Activated T-helper 9 cell treated with anti-CD3 and anti-CD28 coated beads, Interleukin-2, amount 50 U/mL, for 16 hours (primary cell): ENCODE measurements at places on chromosomes 4 and X.

DNA sequence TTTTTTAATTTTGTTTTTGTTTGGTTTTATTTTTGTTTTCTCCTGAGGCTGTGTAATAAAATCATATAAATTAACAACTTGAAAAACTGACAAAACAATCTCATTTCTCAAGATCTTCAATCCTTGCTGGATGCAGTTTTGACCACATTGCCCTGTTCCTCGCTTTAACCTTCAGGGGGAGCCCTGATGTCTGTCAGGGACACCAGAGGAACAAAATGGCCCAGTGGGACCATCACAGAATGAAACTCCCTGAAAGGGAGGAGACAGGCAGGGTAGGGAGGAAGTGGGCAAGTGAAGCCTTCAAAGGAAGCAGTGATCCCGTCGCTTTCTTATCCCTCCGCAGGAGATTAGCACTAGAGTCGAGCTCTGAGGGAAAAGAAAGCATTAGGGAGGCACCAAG is 274.9 kb upstream of the LDB2 start:
- DNase-seq, result no peak

- DNase-seq, result no peak
These were observed 94.5 kb downstream of the CASK start for GRCh38 chrX:41828826-41829225.

GRCh38 chr4:175951794-175952193 is 113.8 kb upstream of the WDR17 start:
- no peak for DNase-seq

- no peak for DNase-seq
These were observed 242.4 kb downstream of the BMPR1B start for GRCh38 chr4:95000076-95000648.

DNA sequence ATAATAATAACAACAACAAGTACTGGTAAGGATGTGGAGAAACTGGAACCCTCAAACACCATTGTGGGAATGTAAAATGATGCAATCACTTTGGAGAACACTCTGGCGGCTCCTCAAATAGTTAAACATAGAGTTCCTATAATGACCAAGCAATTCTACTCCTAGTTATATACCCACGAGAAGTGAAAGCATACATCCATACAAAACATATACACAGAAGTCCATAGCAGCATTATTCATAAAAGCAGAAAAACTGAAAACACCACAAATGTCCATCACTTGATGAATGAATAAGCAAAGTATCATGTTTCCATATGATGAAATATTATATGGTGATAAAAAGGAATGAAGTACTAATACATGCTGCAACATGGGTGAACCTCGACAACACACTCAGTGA is 116.7 kb downstream of the AMELX start:
- no peak for DNase-seq

DNA sequence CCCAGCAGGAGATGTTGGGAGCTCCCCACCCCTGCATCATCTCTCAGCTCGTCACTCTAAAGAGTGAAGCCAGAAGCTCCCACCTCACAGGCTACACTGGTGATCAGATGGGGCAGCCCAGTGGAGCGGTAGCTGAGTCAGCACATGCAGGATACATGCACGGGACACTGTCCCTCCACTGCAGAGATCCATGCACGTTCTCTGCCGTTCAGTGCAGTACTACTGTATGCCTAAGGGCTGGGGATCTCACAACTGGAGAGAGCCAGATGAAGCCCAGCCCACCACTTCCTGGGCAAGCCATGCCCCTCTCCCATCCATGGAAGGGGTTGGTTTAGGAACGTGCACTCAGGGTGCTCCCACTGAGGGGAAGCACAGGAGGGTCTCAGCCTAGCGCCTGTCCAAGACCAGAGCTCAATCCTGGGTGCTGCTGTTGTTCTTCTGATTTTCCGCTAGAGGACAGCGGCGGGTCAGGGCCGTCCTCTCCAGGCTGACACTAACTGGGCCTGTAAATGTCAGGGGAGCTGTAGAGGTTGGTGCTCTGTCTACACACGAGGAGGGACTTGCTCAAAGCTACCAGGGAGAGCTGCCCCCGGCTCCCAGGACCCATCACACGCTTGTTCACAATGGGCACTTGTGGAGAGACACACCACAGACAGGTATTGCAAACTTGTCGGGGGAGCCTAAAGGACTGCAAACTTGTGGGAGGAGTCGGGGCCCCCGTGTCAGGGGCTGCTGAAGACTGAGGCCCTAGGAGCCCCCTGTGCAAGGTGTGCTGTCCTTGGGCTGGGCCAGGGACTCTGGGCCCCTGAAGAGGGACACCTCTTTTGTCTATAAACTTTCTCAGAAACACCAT is 18.2 kb upstream of the ABLIM2 start:
- no peak for DNase-seq

DNA sequence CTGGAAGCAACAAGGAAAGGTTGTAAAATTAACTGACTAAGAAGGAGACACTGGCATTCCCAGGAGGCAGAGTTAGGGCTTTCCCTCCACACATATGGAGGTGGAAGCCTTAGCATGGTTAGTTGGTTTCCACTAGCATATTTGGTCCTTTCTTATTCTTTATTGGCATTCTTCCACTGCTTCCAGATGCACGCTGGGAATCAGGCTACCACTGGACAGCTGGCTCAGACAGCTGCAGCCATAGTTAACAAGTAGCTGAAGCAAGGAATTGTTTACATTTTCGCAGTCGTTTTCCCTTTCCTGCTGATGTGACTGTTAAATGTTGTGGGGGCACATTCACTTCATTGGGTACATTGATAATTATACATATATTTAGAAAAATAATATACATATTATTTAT is 169.2 kb downstream of the GRIA2 start:
- no peak for DNase-seq

DNA sequence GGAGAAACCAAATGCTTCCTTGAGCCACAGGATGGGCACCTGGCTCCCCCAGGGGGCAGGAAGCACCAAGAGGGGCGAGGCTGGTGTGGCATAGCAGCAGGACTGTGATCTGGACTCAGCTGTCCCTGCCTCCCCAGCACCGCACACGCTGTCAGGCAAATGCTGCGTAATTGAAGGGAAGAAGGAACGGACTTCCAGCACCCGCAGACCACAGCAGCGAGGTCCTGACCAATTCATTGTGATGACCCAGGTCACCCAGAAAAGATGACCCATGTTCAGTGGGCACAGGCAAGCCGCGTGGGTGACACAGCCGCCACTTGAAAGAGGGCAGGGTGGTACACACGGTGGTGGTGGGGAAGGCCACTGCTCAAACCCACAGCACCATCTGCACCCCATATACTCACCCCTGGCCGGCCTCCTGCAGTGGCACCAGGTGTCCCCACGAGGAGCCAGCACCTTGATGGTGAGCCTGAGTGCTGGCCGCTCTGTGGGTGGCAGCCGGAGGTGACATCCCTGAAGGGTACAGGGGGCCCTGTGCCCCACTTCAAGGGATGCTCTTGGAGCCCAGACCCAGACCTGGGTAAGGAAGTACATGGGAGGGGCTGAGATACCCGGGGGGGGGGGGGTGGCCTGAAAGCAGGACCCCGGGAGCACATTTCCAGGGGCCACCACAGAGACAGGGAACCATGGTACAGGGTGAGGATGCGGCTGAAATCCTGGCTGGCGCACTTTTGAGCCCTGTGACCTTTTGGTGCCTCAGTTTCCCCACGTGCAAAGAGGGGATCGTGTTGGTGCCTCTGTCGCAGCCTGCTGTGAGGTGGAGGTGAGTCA is 11.5 kb downstream of the NAT8L start:
- no peak for DNase-seq

GRCh38 chr4:128385683-128386304 is 98.2 kb upstream of the PGRMC2 start:
- no peak for DNase-seq

DNA sequence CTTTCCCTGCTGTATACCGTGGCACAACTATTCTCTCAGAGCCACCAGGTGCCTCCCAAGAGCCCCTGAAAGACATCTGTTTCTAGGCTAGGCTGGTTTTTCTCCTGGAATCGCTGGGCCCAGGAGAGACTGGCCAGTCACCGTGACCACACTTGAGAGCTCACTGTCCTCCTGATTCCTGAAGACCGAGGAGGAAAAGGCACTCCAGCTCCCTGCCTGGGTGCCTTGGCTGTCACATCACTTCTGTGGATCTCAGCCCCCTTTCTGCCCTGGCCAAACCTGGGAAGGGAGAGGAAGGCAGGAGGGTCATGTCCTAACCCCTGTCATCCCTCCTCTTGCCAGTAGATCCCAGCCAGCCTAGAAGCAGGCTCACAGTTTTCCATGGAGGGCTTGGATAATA is 54.7 kb upstream of the LAS1L start:
- DNase-seq, result no peak
